ENCODE measurements at places on chromosomes 2 and 18. TPM values are rescaled to one million over a fixed set of nuclear protein-coding genes. Genes with fewer than 3 reads are reported as not detected.

Gene EMILIN2
- 89.4 TPM for total RNA-seq

Gene CDH7
- total RNA-seq = not detected

Gene APCDD1
- total RNA-seq = 10.8 TPM

Gene RETREG2
- total RNA-seq = 124 TPM

Gene ERMN
- total RNA-seq = 0.64 TPM

Gene CAPN13
- total RNA-seq = 62.1 TPM

Gene ACTR1B
- 157 TPM for total RNA-seq

Gene RMND5A
- 69.6 TPM for total RNA-seq

Gene KLHL29
- total RNA-seq = 7.8 TPM

Gene UGT1A10
- 87.5 TPM for total RNA-seq

Gene CLEC4F
- not detected for total RNA-seq

Gene UGP2
- 305 TPM for total RNA-seq

Gene SLC11A1
- 4.8 TPM for total RNA-seq

Gene GNLY
- total RNA-seq = not detected

Gene RGPD3
- 0.41 TPM for total RNA-seq

Gene HES6
- total RNA-seq = 15.0 TPM

Gene LINC00305
- total RNA-seq = not detected

Gene ANKRD30BL
- not detected for total RNA-seq

Gene MOGAT1
- total RNA-seq = not detected

Gene CTNNA2
- 1.7 TPM for total RNA-seq

Gene CREG2
- under 0.01 TPM for total RNA-seq

Gene LCT
- total RNA-seq = not detected

Gene TSN
- 8.2 TPM for total RNA-seq
